ENCODE measurements at places on chromosomes 12 and 14.
A peak's percentile ranks its signal among the peaks of the same experiment; 100 is the strongest.

DNA sequence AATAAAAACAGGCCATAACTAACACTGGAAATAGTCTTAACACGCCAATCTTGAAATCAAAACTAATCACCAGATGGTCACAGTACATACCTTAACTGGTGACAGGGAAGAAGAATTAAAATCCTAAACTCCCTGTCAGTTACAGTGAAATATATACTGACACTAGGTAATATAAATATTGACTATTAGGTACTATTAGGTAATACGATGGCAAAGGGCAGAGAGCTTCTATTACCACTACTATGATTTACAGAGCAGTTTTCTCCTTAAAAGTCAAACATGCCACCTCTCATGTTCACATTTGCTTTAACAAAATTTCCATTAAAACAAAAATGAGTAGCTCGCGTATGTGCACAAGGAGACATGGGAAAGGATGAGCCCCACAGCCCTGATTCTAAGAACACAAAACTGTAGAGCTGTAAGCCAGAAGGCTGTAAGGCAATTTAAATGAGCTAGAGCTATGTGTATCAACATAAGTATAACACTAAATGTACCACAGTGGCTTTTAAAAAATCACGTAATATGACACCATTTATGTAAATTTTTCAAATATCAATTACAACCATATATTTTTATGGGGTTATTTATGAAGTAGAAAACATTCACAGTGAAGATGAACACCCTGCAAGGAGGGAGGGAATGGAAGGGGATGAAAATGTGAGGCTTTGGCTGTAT, 19.1 kb downstream of the SETD3 start:
- DNase-seq = no peak

DNA sequence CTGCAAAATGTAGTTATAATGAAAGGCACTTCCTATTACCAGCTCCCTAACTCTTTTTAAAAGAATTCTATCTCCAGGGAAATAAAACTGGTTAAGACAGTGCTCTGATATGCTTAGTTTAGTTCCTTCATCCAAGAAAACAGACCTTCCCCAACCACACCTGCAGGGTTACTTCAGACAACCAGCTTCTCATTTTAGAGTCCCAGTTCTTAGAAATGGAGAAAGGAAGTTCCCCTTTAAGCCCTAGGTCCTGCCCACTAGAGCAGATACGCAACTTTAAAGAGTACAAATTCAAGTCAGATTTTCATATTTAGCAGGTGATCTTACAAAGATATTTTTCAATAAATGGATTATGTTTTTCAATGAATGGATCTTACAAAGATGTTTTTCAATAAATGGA, 4.4 kb upstream of the WSB2 start:
- DNase-seq = peak; percentile 6

- DNase-seq = peak; percentile 77
These were observed 2.6 kb downstream of the RNASE1 start for GRCh38 chr14:20799892-20800544.

GRCh38 chr12:89879766-89880165, 171.1 kb upstream of the ATP2B1 start:
- DNase-seq = no peak

- no peak for DNase-seq
These were observed 7.0 kb downstream of the AMN start for GRCh38 chr14:102929241-102930137.

- peak; percentile 19 for DNase-seq
These were observed 52.1 kb downstream of the STON2 start for GRCh38 chr14:81348061-81348460.

GRCh38 chr14:64952598-64953309, 10.2 kb upstream of the GPX2 start:
- DNase-seq = peak; percentile 64
